ENCODE measurements at places on chromosomes 6 and 20.

- no peak for DNase-seq
Observed at GRCh38 chr6:26520237-26520849, 17.8 kb upstream of the HMGN4 start.

- DNase-seq, result no peak
Observed at GRCh38 chr6:45327956-45328522, at the start of gene RUNX2. TSS of gene RUNX2 (plus strand) at chr6:45328330. CDS start at chr6:45328727, 397 bp downstream.

- no peak for DNase-seq
Observed at GRCh38 chr6:114936080-114936479, 593.3 kb upstream of the HS3ST5 start.

DNA sequence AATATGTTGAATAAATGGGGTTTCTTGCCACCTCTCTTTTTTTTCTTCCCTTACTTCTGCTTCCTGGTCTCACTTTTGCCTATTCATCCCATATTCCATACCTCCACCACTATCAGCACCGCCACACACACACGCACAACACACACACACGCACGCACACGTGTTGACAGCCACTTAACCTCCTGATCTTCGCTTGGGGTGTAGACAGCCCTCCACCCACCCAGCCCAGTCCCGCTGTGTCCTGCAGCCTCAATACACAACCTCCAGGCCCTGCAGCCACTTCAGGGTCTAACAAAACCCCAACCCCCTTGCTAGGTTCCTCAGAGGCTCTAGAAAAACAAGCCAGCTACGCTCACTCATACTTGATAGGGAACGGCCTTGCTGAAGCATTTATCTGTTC lies 72.3 kb downstream of the LINC00237 start:
- no peak for DNase-seq

All from activated CD4-positive, alpha-beta T cell treated with anti-CD3 and anti-CD28 coated beads for 48 hours (primary cell).